ENCODE measurements at places on chromosomes 6 and 20.
A peak's percentile ranks its signal among the peaks of the same experiment; 100 is the strongest.

- DNase-seq = no peak
Measured at GRCh38 chr6:113818578-113818977, 38.6 kb upstream of the MARCKS start.

GRCh38 chr6:22751223-22751622 is 181.9 kb downstream of the HDGFL1 start:
- DNase-seq = no peak

DNA sequence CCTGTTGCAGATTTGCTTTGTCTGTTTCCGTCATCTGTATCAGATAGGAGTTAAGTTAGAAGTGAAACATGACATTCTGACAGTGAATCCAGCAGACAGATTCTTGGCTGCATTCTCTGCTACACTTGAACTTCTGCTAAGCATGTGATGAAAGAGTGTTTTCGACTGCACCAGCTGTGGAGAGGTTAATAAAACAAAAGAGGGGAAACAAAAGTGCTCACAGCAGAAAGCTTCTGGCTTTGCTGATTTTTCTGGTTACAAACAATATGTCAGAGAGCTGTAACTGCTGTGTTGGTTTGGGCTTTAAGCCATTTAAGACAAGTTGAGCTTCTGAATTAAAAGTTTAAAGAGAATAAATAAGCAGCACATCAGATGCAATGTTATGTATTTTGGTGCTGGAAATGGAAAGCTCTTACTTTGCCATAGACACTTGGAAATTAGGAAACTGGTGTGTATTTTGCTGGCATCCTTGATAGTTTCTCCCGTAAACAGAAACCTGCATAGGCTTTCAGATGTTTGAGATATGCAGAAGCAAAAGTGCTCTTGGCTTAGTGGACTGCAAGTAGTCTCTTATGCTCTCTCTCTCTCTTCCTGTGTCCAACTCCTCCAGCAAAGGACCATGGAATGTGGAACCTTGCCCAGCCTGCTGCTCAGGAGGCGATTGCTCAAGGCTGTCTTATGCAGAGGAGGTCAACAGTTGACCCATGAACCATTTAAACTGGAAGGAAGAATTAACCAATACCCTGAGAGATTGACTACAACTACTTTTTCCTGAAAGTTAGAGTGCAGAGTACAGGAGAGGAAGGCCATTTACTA is 104.9 kb downstream of the RPS12 start:
- peak; percentile 15 for DNase-seq

GRCh38 chr20:24497851-24498250 is 28.4 kb downstream of the SYNDIG1 start:
- DNase-seq = no peak

- no peak for DNase-seq
Measured at GRCh38 chr6:148392671-148393070, 50.0 kb downstream of the SASH1 start.

DNA sequence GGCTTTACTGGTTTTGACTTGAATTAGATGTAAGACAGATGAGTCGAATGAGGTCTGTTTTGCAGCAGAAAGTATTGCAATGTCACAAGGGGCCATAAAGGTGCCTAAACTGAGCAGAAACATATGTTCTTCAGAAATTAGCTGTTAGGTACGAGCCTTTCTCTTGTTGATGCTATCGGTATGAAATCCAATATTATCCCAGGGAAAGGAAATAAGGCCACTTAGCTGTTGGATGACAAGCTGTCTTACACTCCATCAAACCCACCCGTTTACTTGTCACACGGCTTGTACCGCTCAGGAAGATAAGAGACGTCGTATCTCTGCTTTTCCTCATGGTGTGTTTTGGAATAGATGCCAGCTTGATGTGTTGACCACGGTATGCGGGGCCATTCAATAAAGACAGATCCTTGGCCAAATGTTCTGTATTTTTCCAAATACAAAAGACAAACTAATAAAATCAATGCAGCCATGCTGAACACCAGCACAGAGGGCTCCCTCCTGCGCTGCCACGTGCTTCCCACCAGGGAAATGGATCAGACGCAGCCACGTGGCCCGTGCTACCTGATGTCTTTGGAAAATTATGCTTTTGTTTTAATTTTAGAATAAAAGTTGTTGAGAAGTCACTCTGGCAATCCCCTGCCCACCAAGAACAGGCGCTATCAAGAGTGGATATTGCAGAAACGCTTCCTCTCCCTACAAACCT is 255.9 kb upstream of the SULF2 start:
- no peak for DNase-seq

GRCh38 chr6:134730013-134730412 is 219.9 kb downstream of the ALDH8A1 start:
- no peak for DNase-seq

- peak; percentile 41 for DNase-seq
Measured at GRCh38 chr20:17995967-17996819, 27.4 kb downstream of the MGME1 start.

DNA sequence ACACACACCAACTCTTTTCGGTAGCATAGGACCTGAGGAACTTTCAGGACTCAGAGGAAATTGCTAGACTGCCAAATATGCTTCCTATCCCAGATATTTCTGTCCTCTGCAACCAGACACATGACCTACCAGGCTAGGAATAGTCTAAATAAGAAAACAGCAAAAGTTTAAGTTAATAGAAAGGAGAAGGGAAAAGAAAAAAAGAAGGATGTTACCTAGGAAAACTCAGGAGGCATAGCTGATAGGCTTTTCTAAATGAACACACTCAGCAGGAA is 74.6 kb downstream of the MAP3K5 start:
- no peak for DNase-seq

GRCh38 chr6:84065693-84066290 is 32.2 kb downstream of the MRAP2 start:
- DNase-seq = no peak

- no peak for DNase-seq
Measured at GRCh38 chr20:23534801-23535593, 33.3 kb downstream of the CST9L start.

DNA sequence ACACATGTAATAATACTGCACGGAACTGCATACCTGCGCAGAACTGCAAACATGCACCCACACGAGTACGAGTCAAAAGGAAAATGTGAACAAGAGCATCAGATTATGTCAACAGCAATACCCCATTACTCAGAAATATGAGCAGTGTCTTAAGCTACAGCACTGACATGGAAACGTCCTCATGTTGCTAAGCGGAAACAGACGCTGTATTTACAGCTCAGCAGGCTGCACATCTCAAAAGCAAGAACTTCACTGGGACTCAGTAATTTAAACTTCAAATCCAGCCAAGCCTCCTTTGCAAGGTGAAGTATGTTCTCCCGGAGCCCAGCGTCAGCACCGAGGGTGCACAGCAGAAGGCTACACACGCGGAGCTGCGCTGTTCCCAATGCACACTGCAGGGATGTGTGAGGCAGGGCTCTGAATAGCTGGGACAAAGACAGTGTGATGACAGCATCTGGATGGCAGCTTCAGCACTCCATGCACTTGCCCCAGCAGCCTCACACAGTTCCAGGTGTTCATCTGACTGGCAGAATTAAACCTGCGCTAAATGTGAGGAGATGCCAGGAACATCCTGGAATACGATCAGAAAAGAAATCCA is 202.8 kb downstream of the WDR27 start:
- no peak for DNase-seq

DNA sequence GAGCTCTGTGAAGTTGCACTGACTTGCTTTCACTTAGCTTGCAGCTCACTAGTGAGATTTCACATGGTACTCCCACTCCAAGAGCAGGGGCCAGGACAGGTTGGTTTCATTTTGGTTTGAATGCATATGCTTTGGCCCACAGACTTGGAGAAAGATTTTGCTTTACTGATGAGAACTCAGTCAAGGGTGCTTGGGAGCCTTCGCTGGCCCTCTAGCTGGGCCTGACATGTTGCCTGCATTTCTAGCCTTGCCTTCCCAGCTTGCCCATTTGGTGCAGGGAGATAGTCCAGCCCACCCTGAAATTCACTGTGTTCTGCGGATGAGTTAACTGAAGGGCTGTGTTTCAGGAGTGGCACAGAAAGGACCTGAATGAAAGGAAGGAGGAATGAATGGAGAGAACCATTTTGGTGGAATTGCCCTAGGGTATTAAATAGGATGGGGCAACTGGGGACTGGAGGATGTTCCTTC is 1.9 kb downstream of the SGK1 start:
- DNase-seq = no peak

- no peak for DNase-seq
Measured at GRCh38 chr6:143233554-143234285, 173.0 kb downstream of the AIG1 start.

DNA sequence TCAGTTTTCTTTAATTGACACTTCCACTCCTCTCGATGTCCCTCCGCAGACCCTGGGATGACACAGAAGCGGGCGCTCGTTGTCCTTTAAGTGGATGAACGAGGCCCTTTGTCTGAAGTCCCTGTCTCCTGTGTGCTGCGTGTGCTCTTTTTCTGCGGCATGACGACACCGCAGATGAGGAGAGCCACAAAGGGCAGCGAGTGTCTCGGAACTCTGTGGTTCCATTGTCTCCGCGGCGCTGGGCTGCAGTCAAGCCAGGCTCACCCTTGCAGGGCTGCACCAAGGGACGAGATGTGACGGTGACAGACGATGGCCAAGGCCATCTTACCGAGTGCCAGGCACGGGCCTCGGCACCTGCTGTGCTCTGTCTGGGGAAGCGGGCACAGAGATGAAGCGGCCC is 10.6 kb downstream of the PRR18 start:
- no peak for DNase-seq

DNA sequence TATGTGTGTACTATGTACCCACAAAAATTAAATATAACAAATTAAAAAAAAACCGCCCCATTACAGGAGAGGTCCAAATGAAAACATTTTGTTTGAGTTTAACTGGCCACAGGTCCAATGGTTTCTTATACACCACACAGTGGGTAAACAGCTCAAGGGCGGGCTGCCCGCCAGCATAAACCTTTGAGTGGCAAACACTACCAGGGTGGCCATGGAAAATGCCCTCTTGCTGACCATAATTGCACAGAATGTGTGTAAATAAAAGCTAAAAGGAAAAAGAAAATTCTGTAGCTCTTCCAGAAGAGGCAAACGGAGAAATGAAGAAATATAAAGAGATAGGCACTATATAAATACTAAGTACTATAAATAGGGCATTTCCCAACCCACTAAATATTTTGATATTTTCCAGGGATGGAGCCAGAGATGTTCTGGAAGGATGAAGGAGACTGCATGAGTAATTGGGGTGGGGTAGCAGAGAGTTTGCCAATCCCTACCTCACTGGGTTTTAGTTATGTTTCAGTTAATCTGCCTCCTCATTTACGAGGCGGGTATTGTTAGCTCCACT is 1.1 kb upstream of the CDC5L start:
- DNase-seq = no peak

DNA sequence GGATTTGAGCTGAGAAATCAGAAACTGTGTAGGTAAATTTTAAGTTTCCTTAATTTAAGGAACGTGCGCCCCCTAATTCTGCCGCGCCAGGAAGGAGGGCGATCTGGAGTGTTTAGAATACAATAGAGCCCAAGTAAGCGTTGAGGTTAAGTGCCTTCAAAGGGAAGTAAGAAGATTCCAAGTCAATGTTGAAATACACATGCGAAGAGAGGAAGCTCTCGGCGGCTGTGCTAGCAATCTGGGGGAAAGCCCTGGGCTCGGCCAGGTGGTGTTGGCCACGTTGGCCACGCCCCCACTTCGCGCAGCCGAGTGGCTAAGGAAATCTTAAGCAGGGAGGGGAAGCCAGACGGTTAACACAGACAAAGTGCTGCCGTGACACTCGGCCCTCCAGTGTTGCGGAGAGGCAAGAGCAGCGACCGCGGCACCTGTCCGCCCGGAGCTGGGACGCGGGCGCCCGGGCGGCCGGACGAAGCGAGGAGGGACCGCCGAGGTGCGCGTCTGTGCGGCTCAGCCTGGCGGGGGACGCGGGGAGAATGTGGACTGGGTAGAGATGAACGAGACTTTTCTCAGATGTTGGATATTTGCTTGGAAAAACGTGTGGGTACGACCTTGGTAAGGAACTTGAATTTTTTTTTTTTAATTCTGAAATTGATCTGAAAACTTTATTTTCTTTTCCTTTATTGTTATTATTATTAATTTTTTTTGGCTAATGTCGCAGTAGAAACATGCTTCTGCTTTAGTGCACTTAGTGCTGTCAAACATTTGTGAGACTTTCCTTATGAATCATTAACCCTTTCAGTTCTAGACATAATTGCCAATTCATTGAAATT is at the start of gene PRDM1:
Gene PRDM1 (plus strand): TSS at position 353 of the 830 bp plus-strand sequence. CDS start 218 bp downstream, at position 571.
- DNase-seq = peak; percentile 72

DNA sequence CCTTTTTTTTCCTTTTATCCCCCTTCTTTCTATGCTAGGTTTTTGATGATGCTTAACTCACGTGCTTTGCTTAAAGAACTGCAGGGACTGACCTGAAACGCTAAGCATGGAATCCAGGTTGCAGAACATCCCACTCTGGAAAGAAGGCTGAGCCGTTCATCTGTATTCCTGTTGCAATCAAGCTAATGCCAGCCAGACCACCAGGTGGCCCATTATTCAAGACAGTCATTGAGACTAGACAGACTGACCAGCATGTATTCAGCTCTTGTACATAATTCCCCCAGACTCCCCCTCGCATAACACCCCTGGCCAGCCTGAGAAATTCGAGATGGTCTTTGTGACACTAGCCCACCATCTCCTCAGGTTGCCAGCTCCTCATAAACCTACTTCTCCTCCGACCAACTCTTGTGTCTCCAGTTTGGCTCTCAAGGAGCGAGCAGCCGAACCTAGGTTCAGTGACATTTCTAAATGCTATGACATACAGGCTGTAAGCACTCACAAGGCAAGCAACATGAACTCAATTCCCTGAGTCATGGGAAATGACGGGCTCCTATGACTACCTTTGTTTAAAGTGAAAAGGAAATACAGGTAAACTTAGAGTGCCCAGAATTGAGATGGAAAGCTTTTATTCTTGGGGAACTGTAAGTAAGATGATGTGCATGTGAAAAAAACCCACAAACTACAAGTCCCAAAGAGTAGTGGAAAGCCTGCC is 309.3 kb upstream of the CDYL start:
- DNase-seq = no peak

GRCh38 chr6:77633993-77634715 is 18.7 kb upstream of the MEI4 start:
- no peak for DNase-seq

- peak; percentile 29 for DNase-seq
Measured at GRCh38 chr6:46781478-46782378, 11.5 kb upstream of the MEP1A start.

DNA sequence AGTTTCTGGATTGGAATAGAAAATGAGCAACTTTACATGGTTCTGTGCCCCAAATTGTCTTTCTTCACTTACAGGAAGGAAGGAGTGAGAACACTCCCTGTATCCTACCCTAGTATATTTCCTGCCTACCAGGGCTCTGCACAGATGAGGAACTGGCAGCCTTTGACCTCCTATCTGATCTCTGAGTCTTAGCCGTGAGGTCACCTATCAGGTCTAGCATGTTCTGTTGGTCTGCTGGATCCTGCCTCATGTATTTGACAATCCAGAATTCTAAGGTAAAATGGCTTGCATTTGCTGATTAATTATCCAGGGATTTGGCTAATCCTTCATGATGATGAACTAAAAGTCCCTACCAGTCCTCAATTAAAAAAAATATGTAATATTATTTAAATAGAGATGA is 35.0 kb upstream of the TRAM2 start:
- DNase-seq = no peak
